ENCODE measurements at places on chromosomes 4 and X.

GRCh38 chrX:137043736-137044135 is 9.9 kb upstream of the GPR101 start:
- DNase-seq: no peak

- DNase-seq: no peak
These were observed 143.0 kb upstream of the FAM241A start for GRCh38 chr4:112002248-112002661.

DNA sequence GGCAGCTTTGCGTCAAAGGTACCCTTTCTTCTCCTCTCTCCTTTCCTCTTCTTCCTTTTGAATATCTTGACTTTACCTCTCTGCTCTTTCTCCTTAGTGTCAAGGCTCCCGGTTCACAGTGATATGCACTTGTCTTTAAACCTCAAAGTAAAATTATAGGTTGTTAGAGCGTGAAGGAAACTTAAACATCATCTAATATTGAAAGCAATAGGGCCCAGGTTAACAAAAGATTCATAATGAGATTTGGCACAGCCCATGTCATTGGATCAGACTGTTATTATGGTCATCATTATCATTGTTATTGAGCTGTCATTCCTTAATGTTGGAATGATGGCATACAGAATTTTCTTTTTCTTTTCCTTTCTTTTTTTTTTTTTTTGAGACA is 32.5 kb downstream of the FTHL17 start:
- DNase-seq: no peak

GRCh38 chrX:427812-428725 is 41.4 kb upstream of the PPP2R3B start:
- DNase-seq: peak; percentile 21

GRCh38 chr4:118180776-118181175 is 146.5 kb downstream of the NDST3 start:
- no peak for DNase-seq

GRCh38 chr4:112853662-112854256 is 195.7 kb upstream of the ANK2 start:
- no peak for DNase-seq

- DNase-seq: no peak
These were observed 50.8 kb upstream of the GAB1 start for GRCh38 chr4:143285696-143286437.

- no peak for DNase-seq
These were observed 249.7 kb downstream of the C4orf33 start for GRCh38 chr4:129345609-129346008.

GRCh38 chr4:48602222-48602621 is 112.2 kb downstream of the ZAR1 start:
- no peak for DNase-seq

All from activated naive CD8-positive, alpha-beta T cell treated with anti-CD3 and anti-CD28 coated beads, Interleukin-2, amount 50 U/mL, for 24 hours (primary cell).